ENCODE measurements at places on chromosomes 4 and X. TPM values are rescaled to one million over a fixed set of nuclear protein-coding genes. Genes with fewer than 3 reads are reported as not detected.

DNA sequence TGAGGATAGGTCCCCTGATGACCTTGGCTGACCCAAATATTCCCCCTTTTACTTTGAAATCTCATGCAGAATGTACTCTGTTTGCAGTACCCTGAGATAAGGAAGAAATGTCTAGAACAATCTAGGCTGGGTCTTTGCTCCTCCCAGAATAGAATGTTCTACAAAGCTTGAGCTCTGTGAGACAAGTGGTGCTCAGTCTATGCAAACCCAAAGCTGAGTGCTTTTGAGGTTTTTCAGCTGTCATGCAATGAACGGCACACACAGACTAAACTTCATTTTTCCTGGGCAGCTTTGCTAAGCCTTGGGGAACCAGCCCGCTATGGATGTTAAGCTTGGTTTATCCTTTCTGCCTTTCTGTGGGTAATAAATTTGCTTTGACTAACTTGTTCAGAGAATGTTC, 513.6 kb downstream of the FAT4 start:
- no peak for DNase-seq

- no peak for DNase-seq
Measured at GRCh38 chr4:32136081-32136787, 1416.1 kb downstream of the PCDH7 start.

DNA sequence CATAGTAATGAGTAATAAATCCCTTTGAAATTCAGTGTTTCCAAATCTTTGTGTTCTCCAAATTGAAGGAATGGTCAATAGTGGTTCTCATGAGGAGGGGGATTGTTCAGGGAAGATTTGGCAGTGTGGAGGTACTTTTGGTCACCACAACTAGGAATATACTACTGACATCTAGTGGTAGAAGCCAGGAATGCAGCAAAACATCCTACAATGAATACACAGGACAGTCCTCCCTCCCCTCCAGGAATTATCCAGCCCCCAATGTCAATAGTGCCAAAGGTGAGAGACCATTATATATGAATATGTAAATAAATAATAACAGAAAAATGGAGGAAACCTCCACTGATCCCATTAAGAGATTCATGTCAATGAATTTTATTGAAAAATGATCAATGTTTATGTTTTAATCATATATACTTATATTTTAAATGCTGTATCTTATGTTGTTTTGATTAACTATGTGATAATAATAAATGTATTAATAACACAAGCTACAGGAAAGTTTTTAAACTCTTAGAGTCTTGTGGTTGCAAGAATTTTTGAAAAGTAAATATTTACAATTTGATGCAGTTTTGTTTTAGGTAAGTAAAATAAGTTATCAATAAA, 14.4 kb upstream of the FAM9A start:
- DNase-seq: no peak

GRCh38 chr4:128288689-128289106, 1.1 kb upstream of the PGRMC2 start:
- DNase-seq: no peak

DNA sequence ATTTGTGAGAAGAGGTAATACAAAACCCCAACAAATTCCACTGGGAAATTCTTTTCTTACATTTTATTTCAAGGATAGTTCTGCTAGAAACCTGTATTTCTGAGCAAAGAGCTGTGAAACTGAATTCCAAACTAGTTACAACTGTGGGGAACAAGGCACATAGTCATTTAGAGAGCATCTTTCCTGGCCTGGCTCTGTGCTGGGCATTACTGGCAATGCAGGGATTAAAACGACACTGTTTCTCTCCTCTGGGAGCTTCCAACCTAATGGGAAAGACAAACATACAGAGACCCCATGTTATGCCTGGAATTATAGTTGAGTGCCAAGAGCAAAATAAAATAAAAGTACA, 36.5 kb downstream of the SUPT20HL1 start:
- no peak for DNase-seq

DNA sequence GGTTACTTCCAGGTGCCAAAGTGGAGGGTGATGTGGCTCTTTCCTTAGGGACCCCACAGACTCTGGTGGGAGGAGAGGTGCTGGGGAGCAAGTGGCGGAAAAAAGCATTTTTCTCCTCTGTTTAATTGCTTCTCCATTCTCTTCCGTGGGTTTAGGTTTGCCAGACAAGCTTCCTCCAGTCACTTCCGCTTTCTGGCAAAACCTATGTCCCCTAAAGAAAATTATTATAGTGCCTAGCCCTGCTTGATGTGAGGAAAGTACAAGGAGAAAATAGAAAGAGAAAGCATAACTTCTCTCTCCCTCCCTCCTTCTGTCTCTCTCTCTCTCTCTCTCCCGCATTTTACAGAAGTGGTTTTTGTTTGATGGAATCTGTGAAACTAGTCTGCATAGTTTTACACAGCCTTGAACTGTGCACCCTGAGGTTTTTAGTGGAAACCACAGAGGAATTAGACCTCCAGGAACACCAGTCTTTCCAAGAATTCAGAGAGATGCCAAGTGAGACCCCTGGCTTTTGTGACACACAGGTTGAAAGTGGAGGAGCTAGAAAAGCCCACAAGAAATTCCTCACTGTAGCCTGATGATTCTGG, 231.1 kb upstream of the ANXA3 start:
- DNase-seq: no peak

GRCh38 chr4:33126002-33126401, 2405.8 kb downstream of the PCDH7 start:
- DNase-seq: no peak

DNA sequence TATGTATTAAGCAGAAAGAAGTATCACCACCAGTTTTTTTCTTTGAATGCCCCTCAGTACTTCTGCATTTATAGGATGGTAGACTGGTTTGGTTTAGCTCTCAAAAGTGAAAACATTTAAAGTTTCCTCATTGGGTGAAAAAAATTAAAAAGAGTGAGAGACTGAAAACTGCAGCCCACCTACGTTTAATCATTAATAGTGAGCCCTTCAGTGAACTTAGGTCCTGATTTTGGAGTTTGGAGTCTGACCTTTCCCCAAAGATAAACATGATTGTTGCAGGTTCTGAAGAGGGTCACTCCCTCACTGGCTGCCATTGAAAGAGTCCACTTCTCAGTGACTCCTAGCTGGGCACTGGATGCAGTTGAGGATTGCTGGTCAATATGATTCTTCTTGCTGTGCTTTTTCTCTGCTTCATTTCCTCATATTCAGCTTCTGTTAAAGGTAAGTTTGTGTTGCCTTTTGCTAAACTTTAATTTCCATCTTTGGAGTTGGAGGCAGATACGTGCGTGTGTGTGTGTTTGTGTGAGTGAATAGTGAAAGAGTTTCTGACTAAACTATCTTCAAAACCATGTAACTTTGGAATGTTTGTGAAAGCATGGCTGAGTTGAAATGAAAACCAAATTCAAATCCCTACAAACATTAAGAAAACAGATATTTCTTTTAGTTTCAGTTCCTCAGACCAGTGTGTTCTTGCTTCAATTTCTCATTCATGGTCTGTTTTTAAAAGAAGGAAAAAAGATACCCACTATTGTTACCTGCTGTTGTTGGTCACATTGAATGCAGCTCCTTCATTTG, at the start of gene MTTP:
TSS of gene MTTP (plus strand) at position 295 of the 795 bp plus-strand sequence. CDS start at position 381, 86 bp downstream.
- no peak for DNase-seq

GRCh38 chrX:12890467-12890866, 16.0 kb upstream of the TLR8 start:
- peak; percentile 32 for DNase-seq

- DNase-seq: no peak
Measured at GRCh38 chrX:39309721-39310152, 508.5 kb downstream of the MID1IP1 start.

DNA sequence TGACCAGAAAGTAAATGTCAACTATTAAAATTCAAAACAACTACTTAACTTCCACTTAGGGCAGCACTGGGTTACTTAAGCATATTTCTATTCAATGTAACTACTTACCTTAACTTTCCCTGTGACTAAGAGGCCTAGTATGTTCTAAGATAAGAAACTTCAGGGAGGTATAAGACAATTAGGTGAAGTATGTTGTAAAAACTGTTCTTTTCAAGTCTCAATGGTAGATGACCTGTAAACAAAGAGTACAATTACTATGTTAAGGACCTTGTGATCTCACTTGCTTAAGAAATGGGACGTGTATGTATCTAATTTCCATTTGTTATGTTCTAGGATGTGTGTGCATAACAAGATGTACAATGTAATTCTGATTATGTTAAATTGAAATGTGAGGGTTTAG, 960.5 kb downstream of the CCSER1 start:
- DNase-seq: no peak

GRCh38 chr4:89173336-89174090, 62.2 kb downstream of the TIGD2 start:
- DNase-seq: no peak

DNA sequence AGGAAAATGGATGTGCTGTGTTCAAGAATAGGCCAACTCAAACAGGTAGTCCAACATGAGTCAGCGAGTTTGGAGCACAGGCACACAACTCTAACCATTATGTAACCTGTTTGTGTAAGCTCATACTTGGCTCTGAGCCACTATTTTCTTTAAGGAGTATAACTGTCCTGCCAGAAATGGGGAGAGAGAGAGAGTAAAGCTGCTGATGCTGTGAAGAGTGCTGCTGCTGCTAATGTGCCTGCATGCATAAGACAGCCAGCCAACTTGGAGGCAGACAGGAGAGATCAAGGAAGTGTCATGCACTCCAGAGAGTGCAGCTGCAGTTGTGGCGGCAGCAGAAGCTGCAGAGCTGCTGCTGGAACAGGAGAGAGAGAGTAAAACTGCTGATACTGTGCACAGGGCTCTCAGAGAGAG, 11.7 kb upstream of the STATH start:
- no peak for DNase-seq

DNA sequence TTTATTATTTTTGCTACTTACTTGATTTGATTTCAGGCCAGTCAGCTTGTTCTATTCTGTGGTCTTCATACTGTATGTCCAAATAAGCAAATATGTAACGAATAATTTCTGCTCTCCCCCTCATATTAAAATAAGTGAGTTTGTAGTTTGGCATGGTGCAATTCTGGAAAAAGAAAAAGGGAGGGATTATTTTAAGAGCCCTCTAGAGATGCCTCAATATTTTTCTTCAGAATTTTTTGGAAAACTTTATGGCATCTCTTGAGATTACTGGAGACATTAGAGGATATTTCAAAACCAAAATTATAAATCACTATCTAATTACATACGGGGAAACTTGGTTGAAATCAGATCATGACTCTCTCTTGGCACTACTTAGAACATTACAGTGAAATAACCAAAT, 8.2 kb downstream of the HPGDS start:
- no peak for DNase-seq

DNA sequence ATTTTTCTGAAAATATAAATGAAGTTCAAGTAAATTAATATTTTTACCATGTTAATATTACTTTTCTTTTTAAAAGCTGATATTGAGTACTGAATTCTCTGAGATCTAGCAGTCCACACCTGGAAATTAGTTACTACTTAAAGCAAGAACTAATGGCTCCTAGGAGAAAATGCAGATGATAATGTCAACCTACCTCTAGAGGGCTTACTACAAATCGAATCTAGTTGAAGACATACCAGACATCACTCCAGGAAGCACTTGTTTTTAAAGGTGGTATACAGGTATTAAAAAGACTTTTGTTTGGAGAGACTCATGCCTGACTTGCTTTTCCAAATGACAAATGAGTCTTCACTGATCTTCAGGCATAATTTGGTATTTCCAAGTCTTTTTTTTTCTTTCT, 516.4 kb upstream of the BOD1L1 start:
- DNase-seq: no peak

DNA sequence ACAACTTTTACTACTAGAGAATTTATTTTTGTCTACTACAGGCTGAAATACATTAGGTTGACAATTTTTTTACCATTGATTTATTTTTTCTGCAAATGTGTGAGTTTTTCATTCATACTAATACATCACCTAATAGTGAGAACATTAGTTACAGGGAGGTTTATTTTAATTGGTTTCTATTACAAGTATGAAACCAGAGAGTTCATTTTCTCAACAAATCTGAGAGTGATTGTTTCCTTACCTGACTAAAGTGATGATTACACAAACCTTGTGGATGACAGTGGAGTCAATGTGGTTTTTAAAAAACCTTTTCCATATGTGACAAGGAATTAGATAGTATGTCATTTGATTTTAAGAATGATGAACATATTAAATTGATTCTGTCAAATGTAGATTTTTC, 227.4 kb downstream of the PALLD start:
- DNase-seq: no peak

DNA sequence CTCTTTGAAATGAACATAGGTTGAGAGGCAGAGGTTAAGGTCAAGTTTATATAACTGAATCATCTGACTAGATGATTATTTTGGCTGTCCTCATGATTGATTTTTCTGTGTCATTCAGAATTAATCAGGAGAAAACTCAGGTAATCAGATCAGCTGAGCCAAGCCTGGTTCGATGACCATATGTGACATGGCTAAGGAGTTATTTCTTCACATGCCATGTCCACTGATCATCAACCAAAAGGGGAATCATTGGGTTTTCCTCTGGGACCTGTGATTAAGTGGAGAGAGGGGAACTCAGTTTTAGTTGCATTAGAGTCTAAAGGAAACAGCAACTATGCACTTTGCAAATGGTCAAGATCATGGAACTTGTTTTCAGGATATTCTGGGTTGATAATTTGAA, 20.3 kb upstream of the PACRGL start:
- no peak for DNase-seq

DNA sequence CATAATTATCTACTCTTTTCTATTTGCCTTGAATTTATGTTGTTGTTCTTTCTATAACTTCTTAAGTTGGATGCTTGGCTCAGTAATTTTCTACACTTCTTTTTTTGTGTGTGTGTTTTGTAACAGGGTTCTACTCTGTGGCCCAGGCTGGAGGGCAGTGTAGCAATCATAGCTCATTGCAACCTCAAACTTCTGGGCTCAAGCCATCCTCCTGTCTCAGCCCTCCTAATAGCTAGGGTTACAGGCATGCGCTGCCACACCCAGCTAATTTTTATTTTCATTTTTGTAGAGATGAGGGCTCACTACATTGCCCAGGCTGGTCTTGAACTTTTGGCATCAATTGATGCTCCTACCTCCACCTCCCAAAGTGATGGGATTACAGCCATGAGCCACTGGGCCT, 20.7 kb upstream of the UCHL1 start:
- no peak for DNase-seq

DNA sequence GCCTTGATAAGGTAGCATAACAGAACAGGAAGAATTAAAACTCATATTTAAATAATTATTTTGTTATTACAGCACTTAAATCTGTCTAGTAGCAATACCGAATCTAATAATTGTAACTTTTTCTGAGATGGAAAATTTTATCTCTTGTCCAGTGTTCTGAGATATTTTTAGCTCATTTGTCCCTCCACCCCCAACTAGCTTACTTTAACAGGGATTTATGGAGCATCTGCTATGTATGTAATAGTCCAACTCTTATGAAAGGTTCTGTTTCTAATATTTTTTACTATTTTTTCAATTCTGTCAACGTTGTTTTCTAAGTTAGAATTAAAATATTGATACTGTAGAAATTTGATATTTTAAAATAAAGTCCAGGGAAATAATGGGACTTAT, 38.2 kb upstream of the NUDT6 start:
- DNase-seq: no peak

The CLDN2 gene
- total RNA-seq: not detected

The CHIC1 gene
- 8.4 TPM for total RNA-seq

The FAM184B gene
- not detected for total RNA-seq

The MAD2L1 gene
- total RNA-seq: 49.3 TPM

The CXCL3 gene
- not detected for total RNA-seq

The NDST3 gene
- not detected for total RNA-seq

The FRMPD3 gene
- 1.4 TPM for total RNA-seq

The ADH1C gene
- not detected for total RNA-seq

The BMPR1B gene
- not detected for total RNA-seq

The CDS1 gene
- 0.33 TPM for total RNA-seq

The DRP2 gene
- total RNA-seq: 0.58 TPM

The FGD1 gene
- 0.06 TPM for total RNA-seq

The ARHGEF6 gene
- 87.1 TPM for total RNA-seq

The HOPX gene
- total RNA-seq: 22.1 TPM

The PABPC5 gene
- total RNA-seq: not detected

The CYBB gene
- 4.3 TPM for total RNA-seq

The NEUROG2 gene
- not detected for total RNA-seq

Measured in activated naive CD8-positive, alpha-beta T cell treated with anti-CD3 and anti-CD28 coated beads, Interleukin-2, amount 10 ng/mL, durations not matched to agents 7 days and 5 days (primary cell).